Fibroblast of upper back skin (primary cell): ENCODE measurements at places on chromosomes 6 and 20.

DNA sequence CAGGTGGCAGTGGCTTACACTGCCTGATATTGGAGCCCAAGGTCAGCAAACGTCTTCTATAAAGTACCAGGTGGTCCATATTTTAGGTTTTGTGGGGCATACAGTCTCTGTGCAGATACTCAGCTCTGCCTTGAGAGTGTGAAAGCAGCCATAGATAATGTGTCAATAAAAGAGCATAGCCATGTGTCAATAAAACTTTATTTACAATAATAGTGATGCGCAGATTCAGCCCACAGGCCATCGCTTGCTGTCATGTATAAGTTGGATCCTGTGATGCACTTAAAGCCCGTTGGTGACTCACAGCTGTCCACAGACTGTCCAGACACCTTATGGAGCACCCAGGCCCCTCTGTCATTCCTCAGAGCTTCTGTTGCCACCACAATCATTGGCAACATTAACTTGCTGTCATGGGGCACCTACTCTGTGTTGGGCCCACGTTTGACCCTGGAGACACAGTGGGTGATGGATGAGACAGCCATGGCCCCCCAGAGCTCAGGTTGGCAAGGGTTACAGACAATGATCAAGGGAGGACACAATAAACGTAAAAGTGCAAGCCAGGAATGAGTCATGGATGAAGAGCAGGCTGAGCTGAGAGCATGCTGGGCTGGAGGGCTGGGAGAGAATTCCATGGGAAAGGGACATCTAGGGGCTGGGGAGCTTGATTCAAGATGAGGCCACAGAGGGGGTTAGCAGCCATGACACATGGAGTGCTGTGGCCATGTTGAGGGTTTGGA lies 173.6 kb downstream of the TAF4 start:
- peak; percentile 8 for DNase-seq

- DNase-seq: no peak
These were observed 621.5 kb downstream of the QKI start for GRCh38 chr6:164035900-164036485.

DNA sequence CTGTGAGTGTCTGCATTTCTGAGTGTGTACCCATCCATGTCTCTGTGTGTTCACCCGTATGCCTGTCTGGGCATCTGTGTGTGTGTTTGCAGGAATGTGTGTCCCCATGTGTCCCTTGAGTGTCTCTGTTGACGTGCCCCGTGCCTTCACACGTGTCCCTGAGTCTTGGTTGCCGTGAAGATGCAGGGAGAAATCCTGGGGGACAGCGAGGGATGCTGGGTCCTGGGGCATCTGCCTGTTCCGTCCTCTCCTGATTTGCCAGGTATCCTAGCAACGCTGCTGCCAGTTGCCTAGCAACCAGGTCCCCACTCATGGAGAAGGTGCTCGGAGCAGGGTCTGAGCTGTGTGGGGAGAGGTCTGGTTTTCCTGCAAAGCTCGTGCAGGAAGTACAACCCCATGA lies 6.0 kb upstream of the LKAAEAR1 start:
- DNase-seq: no peak

- DNase-seq: peak; percentile 70
These were observed 79.7 kb downstream of the RNF217 start for GRCh38 chr6:125041740-125042459.

- no peak for DNase-seq
These were observed 103.6 kb upstream of the SCGN start for GRCh38 chr6:25548451-25548850.

- DNase-seq: no peak
These were observed 9.1 kb upstream of the SPATS1 start for GRCh38 chr6:44333273-44333919.

DNA sequence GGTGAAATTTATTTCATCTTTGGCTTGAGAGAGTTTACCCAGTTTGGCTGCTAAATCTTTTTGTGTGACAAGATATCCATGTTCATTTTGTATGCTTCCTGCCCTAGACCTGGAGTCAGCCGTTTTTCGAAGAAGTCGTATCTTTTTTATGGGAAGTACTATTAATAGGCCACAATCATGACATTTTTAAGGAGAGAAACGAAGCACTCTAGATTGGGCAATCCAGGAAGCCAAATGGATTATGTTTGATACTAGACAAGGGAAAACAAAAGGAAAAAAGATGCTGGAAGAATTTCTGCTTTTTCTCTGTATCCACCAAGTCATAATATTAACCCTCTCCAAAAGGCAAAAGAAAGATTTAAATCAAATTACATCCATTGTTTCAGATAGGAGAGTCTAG lies 214.6 kb downstream of the HDGFL1 start:
- DNase-seq: peak; percentile 24

DNA sequence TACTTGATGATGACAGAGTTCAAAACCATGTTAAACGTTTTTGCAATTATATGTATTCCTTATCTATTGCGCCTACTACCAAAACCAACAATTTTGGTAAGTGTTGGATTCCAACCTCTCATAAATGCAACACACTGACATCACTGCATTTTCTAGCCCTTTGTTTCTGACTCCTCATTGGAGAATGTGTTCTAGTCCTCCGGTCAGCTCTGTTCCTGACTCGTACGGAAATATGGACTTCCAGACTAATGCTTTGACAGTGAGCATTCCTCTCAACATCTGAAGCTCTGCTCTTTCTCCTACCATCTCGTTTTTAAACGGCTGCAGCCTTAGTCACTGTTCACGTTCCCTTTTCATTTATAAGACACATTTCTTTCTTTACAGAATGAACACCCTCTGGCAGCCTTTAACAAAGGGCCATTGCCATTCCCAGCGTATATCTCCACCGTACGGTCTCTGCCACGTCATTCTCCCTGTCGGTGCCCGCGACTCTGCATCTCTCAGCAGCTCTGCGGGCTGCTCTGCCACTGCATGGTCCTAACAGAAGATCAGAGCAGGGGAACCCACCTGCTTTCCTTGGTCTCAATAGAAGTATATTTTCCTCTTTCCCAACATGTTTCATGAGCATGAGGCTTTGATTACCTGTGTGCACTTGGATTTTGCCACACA lies 103.0 kb upstream of the SYNDIG1 start:
- DNase-seq: peak; percentile 12

- no peak for DNase-seq
These were observed 41.7 kb upstream of the RGS17 start for GRCh38 chr6:153172815-153173214.

GRCh38 chr6:168225471-168225911 lies 94.1 kb downstream of the DACT2 start:
- DNase-seq: no peak

GRCh38 chr20:40769677-40770285 lies 80.7 kb upstream of the MAFB start:
- no peak for DNase-seq

GRCh38 chr6:45666846-45667245 lies 289.1 kb upstream of the SUPT3H start:
- no peak for DNase-seq

- DNase-seq: peak; percentile 44
These were observed 41.3 kb upstream of the SNAP25 start for GRCh38 chr20:10177326-10177725.

DNA sequence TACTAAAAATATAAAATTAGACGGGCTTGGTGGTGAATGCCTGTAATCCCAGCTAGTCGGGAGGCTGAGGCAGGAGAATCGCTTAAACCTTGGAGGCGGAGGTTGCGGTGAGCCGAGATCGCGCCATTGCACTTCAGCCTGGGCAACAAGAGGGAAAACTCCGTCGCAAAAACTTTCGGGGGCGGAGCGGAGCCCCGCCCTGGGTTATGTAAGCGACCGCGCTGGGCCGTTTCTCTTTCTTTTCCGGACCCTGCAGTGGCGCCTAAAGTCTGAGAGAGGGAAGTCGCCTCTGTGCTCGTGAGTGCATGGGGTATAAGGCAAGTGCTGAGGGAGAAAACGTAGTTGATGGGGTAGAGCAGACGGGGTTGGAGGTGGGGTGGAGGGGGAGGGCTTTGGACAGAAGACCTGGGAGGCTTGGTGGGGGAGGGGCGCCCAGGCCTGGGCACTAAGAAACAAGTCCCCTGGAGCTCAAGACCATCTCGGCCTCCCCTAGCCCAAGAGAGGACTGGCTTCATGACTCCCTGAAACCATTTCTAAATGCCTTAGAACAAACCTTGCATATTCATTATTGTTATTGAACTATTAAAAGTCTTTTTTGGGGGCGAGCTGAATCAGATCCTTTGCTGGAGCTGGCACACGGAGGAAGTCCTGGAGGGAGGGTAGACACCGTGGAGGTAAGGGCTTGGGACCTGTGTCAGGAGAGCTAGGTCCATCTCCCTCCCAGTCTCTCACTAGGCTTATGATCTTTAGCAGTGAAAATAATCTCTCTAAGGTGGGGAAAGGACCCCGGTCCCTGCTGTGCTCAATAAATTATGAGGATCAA lies 2.7 kb upstream of the MICA start:
- DNase-seq: peak; percentile 47

- DNase-seq: no peak
These were observed 47.9 kb upstream of the ECHDC1 start for GRCh38 chr6:127391094-127391953.

DNA sequence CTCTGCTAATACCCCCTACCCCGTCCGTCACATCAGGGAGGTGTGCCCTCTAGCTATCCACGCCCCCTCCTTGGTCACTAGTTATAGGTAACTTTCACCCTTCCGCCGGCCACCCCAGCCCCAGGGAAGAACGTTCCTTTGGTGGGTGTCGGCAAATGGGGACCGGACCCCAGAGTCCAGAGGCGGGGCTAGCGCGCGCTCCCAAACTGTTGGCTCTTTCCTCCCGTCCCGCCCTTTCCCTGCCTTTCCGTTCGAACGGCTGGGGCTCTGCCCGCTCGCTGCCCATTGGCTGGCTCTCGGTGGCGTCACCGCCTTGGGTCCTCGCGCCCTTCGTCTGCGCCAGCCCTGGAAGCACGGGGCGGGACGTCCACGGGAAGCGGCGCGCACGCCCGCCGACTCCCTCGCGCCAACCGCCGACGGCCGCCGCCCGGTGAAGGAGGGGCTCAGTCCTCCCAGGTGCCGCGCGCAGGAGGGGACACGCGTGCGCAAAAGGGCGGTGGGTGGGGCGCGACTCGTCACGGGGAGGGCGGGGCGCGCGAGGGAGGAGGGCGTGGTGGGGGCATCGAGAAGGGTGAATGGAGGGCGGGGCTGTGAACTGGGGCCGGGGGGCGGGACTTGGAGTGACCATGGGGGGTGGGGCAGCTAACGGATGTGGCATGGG lies 634 bp upstream of the PHF1 start:
- peak; percentile 98 for DNase-seq

GRCh38 chr6:46899659-46900058 lies 22.1 kb downstream of the ADGRF5 start:
- DNase-seq: no peak

GRCh38 chr20:41006936-41007474 lies 21.6 kb upstream of the TOP1 start:
- no peak for DNase-seq

DNA sequence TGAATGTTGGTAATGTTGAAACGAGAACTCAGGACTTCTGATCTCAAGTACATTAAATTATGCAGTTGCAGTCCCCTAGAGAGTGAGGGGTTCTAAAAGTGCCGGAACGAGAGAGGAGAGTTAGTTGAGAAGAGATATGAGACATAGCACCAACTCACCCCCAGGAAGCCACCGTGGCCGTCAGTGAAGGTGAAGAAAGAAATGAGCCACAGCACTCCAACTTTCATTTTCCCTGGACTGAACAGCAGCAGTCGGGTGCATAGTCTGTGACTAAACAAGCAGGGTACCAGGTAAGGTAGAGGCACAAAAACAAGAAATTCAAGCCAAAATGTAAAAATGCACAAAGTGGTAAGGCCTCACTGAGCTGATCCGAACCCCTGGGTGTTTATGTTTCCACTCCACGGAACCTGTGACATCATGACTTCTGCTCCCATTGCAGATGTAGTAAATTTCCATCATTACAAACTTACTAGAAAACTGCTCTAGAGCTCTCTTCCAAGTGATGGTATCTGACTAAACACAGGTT lies 13.2 kb downstream of the ADGRF1 start:
- DNase-seq: no peak

DNA sequence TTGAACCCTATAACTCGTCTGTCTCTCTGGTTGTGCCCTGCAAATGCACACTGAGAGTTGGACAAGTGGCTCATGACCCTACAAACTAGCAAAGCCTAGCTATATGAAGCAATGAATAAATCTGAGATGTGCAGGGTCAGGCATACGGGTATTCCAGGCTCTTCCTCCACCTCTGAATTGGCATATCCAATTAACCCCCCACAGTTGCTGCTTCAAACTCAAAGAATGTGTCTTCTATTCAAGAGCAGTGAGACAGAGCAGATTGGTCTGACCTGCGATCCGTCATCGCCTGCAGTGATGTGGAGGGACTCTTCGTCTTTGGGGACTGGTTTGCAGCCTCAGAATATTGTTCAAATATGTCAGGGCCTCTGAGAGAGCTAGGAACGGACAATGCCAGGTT lies 59.8 kb downstream of the LAMP5 start:
- DNase-seq: no peak

DNA sequence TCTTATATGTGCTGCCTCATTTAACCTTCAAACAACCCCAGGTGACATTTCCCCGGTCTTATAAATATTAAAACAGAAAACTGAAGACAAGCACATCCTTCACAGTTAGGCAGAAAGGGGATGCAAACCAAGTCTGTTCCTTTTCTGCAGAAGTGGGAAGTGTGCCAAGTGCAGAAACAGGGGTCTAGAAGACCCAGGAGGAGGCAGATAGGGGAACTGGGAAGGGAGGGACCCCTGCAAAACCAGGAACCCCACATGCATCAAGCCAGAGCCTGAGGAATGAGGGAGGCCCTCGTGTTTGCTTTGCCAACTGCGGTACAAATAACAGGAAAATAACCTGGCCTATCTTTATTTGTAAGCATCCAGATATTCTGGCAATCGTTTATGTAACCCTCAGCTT lies 17.0 kb upstream of the CST3 start:
- no peak for DNase-seq

- DNase-seq: no peak
These were observed 116.0 kb downstream of the LRRC1 start for GRCh38 chr6:53910834-53911233.

DNA sequence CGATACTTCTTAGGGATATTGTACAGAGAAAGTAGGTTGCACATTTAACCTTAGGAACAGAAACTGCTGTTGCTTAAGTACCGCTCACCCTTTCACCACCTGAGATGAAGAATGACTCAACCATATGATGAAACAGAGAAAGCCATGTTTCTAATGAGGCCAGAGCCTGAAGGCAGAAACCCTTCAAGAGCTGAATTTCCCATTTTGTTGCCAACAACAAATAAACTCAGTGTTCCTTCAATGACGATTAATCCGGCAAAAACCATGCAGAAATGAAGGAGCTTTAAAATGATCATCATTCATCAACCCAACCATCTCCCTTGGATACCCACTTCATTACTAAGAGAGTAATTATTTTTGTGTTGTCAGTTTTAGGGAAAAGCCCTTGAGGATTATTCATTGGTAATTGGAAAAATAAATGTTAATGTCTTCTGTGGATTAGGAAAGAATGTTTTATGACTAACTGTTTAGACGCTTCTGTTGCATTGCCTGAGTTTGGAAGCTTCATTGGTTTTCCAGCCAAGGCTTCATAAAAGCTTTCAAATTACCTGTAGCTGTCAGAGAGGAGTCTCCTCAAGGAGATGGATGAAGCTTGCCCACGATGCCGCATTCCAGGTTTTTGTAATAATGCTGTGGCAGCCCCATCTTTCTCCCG lies 112.1 kb upstream of the IYD start:
- DNase-seq: peak; percentile 90
